Right renal pelvis (tissue), 4 donors: ENCODE measurements at places on chromosomes 4 and X. TPM values are rescaled to one million over a fixed set of nuclear protein-coding genes. Genes with fewer than 3 reads are reported as not detected.
A peak's percentile ranks its signal among the peaks of the same experiment; 100 is the strongest.

- DNase-seq = no peak
Observed at GRCh38 chrX:74353984-74354383, 50.0 kb downstream of the ZCCHC13 start.

DNA sequence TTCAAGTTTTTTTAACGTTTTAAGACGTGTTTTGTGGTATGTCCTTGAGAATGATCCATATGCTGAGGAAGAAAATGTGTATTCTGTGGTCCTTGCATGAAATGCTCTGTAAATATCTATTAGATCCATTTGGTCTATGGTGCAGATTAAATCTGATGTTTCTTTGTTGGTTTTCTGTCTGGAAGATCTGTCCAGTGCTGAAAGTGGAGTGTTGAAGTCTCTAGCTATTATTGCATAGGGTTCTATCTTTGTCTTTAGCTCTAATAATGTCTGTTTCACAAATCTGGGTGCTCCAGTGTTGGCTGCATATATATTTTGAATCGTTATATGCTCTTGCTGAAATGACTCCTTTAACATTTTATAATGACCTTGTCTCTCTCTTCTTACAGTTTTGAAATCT, 122.5 kb downstream of the RPA4 start:
- DNase-seq = no peak

Gene CTAG1A
- polyA plus RNA-seq = not detected

DNA sequence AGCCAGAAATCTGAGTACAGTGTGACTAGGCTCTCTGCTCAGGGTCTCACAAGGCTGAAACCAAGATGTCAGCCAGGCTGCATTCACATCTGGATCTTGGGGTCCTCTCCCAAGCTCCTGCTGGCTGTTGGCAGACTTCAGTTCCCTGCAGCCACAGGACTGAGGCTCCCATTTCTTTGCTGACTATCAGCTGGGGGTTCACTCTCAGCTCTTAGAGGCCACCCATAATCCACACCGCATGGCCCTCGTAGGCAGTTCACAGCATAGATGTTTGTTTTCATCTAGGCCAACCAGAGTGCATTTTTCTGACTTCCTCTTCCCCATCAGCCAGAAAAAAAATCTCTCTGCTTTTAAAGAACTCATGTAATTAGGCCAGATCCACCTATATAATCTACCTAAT, 8.2 kb upstream of the WDR44 start:
- no peak for DNase-seq

GRCh38 chrX:101230636-101231035, 11.1 kb downstream of the DRP2 start:
- DNase-seq = no peak

- DNase-seq = no peak
Observed at GRCh38 chrX:40041915-40042314, 55.8 kb downstream of the BCOR start.

- no peak for DNase-seq
Observed at GRCh38 chrX:19089555-19090040, 32.7 kb downstream of the ADGRG2 start.

Gene PGM2
- 37.3 TPM for polyA plus RNA-seq

DNA sequence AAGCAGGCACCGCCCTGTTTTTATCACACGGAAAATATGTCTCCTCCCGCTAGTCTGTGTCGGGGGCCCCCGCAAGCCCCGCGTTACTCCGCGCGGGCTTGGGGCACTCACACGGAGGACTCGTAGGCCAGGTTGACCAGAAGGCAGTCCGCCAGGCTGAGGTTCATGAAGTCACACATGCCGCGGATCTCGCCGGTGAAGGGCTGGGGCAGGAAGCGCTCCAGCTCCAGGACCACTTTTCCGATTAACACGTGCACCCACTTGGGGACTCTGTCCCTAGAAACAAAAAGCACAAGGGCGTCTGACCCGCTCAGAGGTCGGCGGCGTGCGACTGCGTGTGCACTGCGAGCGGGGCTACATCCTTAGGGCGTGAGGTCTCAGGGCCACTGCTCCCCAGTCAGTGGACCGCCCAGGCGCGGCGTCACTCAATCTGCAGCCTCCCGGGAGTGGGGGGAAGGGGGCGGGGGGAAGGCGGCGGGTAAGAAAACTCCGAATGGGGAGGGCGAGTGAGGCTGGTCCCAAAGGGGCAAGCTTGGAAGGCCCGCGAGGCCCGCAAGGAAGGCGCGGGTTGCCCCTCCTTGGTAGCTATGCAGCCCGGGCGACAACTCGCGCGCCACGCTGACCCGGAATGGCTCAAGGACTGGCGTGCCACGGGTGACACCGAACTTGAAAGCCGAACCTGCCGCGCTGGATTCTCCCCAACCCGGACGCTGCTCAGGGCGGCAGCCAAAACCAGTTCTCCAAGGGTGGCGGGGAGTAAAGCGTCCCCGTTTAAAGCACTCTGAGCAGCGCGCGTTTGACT, 722 bp downstream of the NAAA start:
- peak; percentile 35 for DNase-seq

Gene FUNDC1
- polyA plus RNA-seq = 26.4 TPM

Gene CCSER1
- polyA plus RNA-seq = 20.7 TPM

- no peak for DNase-seq
Observed at GRCh38 chrX:149060921-149061320, 444.2 kb downstream of the IDS start.

DNA sequence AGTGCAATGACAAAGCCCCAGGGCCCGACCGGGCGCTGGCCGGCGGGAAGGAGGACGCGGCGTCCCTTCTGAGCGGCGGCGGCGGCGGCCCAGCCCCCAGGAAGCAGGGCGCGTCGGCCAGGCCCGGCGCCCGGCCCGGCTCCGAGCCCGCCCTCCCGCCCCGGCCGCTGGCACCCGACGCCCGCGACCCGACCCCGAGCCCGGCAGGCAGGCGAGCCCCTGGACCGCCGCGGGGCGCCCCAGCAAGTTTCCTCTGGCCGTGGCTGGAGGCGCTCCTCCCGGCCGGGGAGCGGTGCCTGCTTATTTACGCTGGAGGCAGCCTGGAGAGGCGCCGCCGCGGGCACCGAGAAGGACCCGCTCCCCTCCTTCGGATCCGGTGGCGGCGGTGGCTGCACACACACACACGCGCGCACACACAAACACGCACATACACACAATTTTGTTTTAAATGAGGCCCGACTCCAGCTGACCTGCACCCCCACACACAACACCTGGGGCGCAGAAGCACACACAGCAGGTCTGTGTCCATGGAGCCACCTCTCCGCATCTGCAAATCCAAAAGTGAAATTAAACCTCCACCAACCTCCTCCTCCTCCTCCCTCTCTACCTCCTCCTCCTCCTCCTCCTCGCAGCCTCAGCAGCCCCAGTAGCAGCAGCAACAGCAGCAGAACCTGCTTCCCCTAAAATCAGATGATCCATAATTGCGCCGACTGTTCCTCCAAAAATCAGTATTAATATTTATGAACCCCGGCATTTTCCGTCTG, 669 bp downstream of the IRF2 start:
- peak; percentile 32 for DNase-seq

Gene HSD17B13
- 0.36 TPM for polyA plus RNA-seq

Gene GAGE12H
- polyA plus RNA-seq = not detected

DNA sequence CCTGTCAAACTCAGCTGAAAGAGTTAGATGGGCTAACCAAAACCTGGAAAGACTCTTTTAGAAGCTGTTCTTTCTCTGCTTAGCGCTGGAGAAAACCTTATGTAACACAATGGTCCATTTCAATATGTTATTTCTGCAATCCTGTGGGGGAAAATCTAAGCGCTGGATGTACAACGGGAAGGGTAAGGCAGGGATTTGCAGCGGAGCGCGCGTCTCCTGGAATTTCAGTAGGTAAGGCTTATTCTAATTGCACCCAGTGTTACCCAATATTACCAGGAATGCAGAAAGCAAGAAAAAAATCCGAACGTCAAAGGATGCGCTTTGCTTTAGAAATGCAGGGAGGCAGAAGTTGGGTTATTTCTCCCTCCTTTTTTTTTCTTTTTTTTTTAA, 2.0 kb downstream of the HS3ST1 start:
- no peak for DNase-seq

DNA sequence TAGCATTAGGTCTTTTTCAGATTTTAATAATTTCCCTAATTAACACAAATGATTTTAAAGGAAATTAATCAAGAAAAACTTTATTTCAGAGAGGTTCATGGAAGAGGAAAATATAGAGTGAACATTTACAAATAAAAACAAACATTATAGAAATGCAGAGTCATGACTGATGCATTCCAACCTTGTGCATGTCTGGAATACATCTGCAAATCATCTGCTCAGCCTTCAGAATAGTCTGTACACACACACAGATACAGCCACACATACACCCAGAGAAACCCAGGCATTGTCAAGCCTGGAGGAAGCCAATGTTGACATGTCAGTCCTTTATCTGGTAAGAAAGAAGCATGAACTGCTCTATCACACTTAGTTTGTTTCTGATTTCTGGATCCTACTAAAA, 61.3 kb upstream of the NFKB1 start:
- DNase-seq = no peak

- no peak for DNase-seq
Observed at GRCh38 chr4:101941816-101942358, 151.4 kb downstream of the BANK1 start.

Gene BANK1
- 3.7 TPM for polyA plus RNA-seq

DNA sequence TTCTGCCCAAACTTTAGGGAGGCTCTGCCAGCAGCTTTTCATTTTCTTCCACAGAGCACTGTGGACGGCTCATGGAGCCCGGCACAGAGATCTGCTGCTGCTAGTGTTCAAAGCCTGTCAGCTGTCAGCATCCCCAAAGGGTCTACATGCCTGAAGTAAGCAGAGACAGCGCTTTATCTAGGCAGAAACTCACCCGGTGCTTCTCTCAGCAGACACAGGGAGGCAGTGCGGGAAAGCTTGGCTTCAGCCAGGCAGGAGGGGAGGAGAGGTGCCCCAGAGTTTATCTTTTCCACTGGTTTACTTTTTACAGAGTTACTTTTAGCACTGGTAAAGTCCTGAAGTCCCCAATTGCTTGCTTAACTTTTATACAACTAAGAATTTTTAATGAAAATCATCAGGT, 339.3 kb downstream of the NKX6-1 start:
- no peak for DNase-seq
